ENCODE measurements at places on chromosomes 2 and 18. TPM values are rescaled to one million over a fixed set of nuclear protein-coding genes. Genes with fewer than 3 reads are reported as not detected.

The PTPRN gene
- total RNA-seq = 1.7 TPM

The IL1A gene
- 0.16 TPM for total RNA-seq

The ASXL3 gene
- total RNA-seq = not detected

- no peak for DNase-seq
- no peak overlapping the region for H3K4me3 ChIP-seq
- H3K4me1 ChIP-seq = no peaks in the 10 kb centered on the region
- H3K27ac ChIP-seq = no peak overlapping the region
- H3K36me3 ChIP-seq = no peaks in the 10 kb centered on the region
- H3K27me3 ChIP-seq = no peaks in the 10 kb centered on the region
These were observed 56.9 kb upstream of the ZNF397 start for GRCh38 chr18:35183886-35184285.

GRCh38 chr18:47558110-47558750, 306.8 kb upstream of the SKOR2 start:
- no peak overlapping the region for H3K27ac ChIP-seq
- H3K4me1 ChIP-seq = no peaks in the 10 kb centered on the region
- H3K36me3 ChIP-seq = no peaks in the 10 kb centered on the region
- no peak for DNase-seq
- H3K4me3 ChIP-seq = no peak overlapping the region

DNA sequence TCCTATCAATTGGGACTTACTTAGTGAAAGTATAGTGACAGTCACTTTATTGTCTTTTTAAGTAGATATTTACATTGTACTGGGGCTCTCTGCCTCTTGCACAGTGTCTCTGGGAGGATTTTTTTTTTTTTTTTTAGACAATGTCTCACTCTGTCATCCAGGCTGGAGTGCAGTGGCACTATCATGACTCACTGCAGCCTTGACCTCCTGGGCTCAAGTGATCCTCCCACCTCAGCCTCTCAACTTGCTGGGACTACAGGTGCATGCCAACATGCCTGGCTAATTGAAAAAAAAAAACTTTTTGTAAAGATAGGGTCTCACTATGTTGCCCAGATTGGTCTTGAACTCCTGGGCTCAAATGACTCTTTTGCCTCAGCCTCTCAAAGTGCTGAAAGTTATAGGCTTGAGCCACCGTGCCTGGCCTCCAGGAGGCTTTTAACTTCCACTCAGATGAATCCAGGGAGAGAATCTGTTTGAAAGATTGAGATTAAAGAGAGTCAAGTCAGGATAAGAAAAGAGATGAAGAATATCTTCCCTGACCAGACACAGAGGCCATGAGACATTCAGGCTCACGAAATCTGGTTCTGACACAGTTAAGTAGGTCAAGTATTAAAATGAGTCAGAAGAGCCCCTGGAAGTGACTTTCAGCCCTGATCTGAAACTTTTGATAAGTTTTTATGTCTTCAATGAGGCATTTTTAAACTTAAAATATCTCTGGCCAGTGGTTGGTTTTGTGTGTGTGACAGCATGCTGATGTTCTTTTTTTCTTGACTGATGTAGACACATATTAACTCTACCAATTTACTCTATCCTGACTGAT, 18.3 kb downstream of the ARHGEF33 start:
- peak; percentile 2 for DNase-seq
- no peaks in the 10 kb centered on the region for H3K27me3 ChIP-seq
- H3K4me1 ChIP-seq = peaks cover 11% of the 10 kb centered on the region
- no peak overlapping the region for H3K4me3 ChIP-seq
- no peaks in the 10 kb centered on the region for H3K36me3 ChIP-seq

DNA sequence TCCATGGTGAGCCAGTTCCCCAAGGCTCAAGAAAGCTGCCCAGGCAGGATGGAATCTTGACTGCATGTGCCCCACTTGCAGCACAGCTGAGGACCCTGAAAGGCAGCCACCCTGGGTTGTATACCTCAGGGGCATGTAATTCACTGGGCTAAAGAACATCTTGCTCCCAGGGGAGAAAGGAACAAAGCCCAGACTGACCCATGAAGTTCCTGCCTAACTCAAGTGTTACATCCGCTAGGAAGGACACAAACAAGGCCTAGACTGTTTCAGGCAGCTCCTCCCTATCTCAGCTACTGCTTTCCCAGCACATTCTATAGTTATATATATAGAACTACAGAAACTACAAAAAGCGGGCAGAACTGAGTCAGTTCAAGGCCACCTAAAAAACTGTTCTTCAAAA, 69.0 kb downstream of the RBM43 start:
- H3K36me3 ChIP-seq = no peaks in the 10 kb centered on the region
- no peak overlapping the region for H3K4me3 ChIP-seq
- no peak for DNase-seq
- no peaks in the 10 kb centered on the region for H3K27me3 ChIP-seq
- peaks cover 4% of the 10 kb centered on the region for H3K4me1 ChIP-seq

GRCh38 chr2:163646687-163647086, 89.1 kb downstream of the FIGN start:
- no peaks in the 10 kb centered on the region for H3K4me1 ChIP-seq
- H3K36me3 ChIP-seq = no peaks in the 10 kb centered on the region
- H3K4me3 ChIP-seq = no peak overlapping the region
- no peaks in the 10 kb centered on the region for H3K27me3 ChIP-seq
- H3K27ac ChIP-seq = no peak overlapping the region
- no peak for DNase-seq
